ENCODE measurements at places on chromosomes 6 and 20.
A peak's percentile ranks its signal among the peaks of the same experiment; 100 is the strongest.

GRCh38 chr6:158611039-158611438 is 33.5 kb downstream of the DYNLT1 start:
- no peak for DNase-seq

DNA sequence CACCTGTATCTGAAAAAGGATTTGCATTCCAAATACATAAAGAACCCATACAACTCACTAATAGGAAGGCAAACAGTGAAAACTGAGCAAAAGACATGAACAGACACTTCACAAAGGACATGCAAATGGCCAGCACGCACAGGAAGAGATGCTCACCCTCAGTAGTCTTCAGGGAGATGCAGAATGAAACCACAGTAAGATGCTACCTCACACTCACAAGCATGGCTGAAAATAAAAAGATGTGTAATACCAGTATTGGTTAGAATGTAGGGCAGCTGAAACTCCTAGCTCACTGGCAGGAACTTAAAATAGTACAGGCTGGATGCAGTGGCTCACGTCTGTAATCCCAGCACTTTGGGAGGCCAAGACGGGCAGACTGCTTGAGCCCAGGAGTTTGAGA is 64.6 kb downstream of the SNX5 start:
- no peak for DNase-seq

GRCh38 chr6:31083742-31084354 is 28.5 kb downstream of the C6orf15 start:
- DNase-seq = peak; percentile 21

DNA sequence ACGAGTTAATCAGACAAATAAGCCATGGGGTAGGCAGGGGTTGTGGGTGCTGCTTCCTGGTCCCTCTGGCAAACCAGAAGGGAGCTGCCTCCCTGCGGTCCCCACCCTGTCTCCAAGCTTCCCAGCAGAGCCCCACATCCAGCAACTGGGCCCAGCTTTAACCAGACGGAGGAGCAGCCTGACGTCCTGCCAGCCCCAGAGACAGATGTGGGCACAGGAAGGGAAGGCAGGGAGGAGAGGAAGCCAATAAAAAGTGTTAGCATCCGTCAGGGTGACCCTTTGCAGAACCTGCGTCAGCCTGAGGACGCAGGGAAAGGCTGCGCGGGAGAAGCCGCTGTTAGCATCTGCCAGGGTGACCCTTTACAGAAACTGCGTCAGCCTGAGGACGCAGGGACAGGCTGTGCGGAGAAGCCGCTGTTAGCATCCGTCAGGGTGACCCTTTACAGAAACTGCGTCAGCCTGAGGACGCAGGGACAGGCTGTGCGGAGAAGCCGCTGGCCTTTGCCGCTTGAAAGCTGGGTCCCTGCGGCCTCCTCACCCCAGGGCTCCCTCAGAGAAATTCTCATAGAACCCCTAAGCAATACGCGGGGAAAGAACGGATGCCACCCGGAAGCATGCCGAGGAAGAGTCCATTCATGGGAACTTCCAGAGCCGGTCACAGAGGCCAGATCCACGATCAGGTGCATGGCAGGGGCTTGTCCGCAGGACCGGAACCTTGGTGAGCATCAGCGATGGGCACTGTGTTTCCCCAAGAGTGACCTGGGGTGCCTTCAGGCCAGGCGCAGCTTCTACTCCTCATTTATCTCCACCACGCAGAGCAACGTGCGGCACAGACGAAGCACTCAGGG is 15.9 kb downstream of the DLL1 start:
- no peak for DNase-seq

DNA sequence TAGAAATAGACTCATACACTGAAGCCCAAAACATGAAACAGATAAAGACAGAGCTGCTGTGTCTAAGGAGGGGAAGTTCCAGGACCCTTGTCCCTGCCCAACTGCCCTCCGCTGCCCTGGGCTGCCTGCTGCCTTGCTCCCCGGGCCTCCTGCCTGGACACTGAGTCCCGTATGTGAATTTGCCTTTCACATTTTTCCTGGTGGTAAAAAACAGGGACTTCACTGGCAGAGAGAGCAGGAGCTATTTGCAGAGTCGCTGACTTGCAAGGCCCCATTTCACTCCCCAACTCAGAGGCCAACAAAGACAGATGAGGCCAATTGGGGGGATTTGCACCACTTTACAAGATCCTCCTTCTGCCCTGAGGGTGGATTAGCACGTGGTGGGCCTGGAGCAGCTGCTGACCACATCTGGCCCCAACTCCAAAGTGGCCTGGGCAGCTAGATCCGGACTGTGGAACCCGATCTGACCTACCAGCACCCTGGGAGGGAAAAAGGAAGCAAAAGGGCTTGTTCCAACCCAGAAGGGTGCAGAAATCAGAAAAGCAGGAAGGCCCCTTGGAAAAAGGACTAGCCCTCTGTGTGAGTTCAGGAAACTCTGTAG is 61.4 kb downstream of the NOL4L start:
- no peak for DNase-seq

- peak; percentile 72 for DNase-seq
Measured at GRCh38 chr6:37516076-37516919, 16.6 kb upstream of the CCDC167 start.

- DNase-seq = no peak
Measured at GRCh38 chr6:143544011-143544696, 32.6 kb upstream of the FUCA2 start.

DNA sequence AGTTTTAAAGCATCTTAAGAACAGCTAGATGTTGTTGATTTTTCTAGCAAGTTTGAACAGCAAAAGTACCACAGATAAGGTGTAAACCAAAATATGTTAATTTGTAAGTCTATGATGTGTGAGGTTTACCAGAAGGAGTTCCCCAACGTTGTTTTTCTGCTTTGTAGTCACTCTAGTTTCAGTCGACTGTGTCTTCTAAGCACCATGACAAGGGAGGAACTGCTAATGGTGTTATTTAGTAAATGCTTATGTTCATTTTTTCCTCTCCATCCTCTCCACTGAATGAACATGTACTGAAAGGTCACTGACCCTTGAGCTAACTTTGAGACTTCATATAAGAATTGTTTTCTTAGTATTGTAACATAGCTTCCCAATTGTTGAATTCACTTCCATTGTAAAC is 3.0 kb downstream of the ENPP3 start:
- no peak for DNase-seq

All from activated T-cell treated with anti-CD3 and anti-CD28 coated beads for 1 hour (primary cell).